Gastroesophageal sphincter (tissue), 4 donors: ENCODE measurements at places on chromosomes 2 and 18. TPM values are rescaled to one million over a fixed set of nuclear protein-coding genes. Genes with fewer than 3 reads are reported as not detected.

- no peak for ATAC-seq
Observed at GRCh38 chr2:71862921-71863320, 284.7 kb downstream of the CYP26B1 start.

GRCh38 chr2:2540406-2540805, 209.3 kb upstream of the MYT1L start:
- no peak for ATAC-seq

The CHRND gene
- total RNA-seq, result not detected

The SLC9A4 gene
- total RNA-seq, result not detected

DNA sequence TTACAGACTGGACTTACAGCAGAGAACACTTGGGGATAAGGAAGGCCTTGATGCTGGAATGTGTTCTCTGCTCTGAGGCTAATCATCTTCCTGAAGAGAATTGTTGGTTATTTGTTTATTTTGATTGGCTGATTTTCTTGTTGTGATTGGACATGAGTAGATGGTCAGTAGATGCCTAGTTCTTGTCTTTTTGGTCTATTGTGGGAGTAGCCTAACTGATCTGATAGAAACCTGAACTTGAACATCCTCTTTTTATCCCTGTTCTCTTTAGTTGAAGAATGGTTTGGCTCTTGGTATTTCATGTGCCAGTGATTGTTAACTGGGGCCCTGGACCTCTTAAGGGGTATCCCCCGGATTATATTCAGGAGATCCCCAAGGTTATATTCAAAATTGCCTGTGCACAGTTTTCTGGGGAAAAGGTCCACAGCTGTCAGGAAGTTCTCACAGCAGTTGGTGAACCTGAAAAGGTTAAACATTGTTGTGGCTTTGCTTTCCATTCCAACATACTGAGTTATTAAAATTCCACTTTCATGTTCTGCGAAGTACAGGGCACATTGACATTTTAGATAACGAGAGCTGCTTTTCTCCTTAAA, 13.6 kb downstream of the TWSG1 start:
- no peak for ATAC-seq

DNA sequence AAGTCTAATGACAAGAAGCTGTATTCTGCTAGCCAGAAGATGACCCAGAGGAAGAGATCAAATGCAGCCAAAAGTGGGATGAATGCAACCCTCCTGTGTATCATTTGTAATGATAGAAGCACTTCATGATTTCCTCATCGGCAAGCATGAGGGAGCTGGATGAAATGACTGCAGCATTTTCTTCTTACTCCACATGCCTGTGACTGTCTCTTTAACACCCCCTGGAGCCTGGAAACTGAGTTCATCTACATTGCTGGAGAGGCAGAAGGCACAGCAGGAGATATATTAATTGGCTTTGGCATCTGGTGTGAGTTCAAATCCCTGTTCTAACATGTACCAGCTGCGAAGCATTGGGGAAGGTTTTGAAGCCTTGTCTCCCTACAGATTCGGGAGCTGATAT, 37.7 kb downstream of the ID2 start:
- ATAC-seq, result no peak

The MROH2A gene
- total RNA-seq, result not detected

The LIMS3 gene
- 3.7 TPM for total RNA-seq

DNA sequence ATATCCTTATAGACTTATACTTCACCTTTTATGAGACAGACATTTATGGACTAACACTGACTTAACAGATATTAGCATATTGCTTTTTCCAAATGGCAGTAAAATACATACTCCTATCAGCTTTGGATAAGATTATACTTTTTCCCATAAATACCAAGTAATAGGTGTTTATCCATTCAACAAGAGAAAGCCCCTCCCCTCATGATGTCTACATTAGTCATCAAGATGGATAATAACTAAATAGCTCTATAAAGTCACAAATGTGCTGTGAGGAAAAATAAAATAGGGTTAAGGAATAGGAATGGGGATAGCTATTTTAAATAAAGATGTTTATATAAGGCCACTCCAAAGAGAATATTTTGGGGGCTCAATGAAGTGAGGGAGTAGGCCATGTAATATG, 39.4 kb downstream of the CSRNP3 start:
- ATAC-seq, result no peak

- no peak for ATAC-seq
Observed at GRCh38 chr2:20485612-20486388, 38.9 kb downstream of the RHOB start.

GRCh38 chr18:74951165-74951760, 257.7 kb downstream of the PTGR3 start:
- peak; percentile 43 for ATAC-seq

The IL36A gene
- 9.1 TPM for total RNA-seq

DNA sequence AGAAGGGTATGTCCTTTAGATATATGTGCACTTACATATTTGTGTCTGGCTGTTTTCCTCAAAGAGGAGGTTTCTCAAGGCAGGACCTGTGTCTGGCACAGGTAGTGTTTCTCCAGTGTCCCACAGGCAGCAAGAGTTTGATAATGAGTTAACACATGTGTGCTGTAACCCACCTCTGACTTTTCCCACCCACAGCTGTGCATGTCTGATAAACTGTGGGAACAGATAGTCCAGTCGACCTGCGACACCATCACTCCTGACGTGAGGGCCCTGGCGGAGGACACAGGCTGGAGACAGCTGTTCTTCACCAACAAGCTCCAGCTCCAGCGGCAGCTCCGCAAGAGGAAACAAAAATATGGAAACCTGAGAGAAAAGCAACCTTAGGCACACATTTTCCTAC, 58.2 kb downstream of the SLC16A14 start:
- ATAC-seq, result no peak

DNA sequence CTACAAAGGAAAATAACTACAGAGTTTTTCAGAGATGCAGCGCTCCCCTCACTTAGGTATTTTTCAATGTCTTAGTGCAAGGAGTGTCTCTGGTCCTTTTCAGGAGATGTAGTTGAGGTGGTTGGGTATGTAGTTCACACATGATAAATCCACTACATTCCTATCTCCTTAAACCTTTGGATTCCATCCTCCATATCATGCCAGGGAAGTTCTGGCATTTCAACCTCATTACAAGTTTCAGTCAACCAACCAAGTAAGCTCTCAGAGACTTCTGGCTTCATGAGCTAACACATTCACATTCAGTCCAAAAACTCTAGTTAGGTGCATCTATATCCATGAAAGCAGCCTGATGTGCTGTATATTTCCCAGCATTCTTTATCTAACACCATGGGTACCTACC, 47.3 kb downstream of the MAP3K20 start:
- ATAC-seq, result no peak

The ETAA1 gene
- 24.9 TPM for total RNA-seq

The CCDC85A gene
- total RNA-seq, result 3.2 TPM

GRCh38 chr18:32735781-32736180, 37.0 kb downstream of the KLHL14 start:
- no peak for ATAC-seq
